ENCODE measurements at places on chromosomes 13 and 19.

DNA sequence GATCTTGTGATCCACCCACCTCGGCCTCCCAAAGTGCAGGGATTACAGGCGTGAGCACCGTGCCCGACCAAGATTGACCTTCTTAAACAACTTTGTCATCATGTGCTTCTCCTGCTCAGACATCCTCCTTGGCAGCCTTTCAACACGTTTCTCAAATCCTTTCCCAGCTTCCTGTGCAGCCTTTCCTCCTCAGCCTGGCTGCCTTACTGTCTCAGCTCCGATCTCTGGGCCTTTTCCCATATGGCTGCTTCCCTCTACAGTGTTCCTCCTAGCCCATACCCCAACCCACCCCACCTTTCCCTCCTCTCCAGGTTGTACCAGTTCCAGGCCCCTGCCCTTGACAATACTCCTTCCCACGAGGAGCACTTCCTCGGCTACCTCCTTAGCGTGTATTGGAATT is 7.2 kb downstream of the PHF11 start:
- DNase-seq = no peak

GRCh38 chr13:40376296-40376849 is 290.1 kb downstream of the FOXO1 start:
- peak; percentile 35 for DNase-seq

DNA sequence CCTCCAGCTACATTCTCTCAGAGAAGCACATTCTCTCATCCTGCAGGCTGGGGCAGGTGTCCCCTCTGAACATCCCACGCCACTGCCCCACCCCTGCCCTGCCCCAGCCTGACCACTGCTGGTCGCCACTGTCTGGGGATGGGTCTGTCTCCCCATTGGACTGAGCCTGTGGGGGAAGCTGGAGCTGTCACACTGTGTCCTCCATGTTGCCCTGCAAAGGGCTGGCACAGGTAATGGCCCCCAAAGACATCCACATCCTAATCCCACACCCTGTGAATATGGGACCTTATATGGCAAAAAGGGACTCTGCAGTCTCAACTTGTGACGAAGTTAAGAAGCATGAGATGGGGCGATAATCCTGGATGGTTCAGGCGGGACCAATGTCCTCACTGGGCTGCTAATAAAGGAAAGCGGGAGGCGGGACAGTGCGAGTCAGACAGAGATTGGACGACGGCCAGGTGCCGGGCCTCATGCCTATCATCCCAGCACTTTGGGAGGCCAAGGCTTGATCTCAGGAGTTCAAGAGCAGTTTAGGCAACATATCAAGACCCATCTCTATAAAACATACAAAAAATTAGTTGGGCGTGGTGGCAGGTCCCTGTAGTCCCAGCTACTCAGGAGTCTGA is 9.1 kb downstream of the AP2S1 start:
- no peak for DNase-seq

- DNase-seq = no peak
Measured at GRCh38 chr13:58977085-58977484, 1186.6 kb downstream of the DIAPH3 start.

GRCh38 chr19:1105008-1105872 is 1.4 kb downstream of the GPX4 start:
- DNase-seq = no peak

DNA sequence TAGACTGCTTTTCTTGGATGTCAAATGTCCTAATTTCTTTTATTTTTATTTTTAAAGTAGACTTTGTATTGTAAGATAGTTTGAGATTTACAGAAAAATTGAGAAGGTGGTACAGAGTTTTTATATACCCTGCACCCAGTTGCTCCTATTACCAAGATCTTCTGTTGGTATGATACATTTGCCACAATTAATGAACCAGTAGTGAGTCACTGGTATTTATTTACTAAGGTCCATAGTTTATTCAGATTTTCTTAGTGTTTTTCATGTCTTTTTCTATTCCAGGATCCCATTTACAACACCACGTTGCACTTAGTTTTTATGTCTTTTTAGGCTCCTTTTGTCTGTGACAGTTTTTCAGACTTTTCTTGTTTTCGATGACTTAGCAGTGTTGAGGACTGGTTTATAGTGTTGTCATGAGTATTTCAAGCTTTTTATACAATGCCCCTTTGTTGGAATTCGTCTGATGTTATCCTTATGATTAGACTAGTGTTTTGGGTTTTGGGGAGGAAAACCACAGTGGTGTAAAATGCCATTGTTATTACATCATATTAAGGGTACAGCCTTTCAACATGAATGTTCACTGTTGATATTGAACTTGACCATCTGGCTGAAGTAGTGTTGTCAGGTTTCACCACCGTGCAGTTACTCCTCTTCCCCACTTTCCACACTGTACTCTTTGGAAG is 35.9 kb downstream of the COG3 start:
- DNase-seq = no peak

- DNase-seq = no peak
Measured at GRCh38 chr13:98869408-98870090, 108.3 kb downstream of the DOCK9 start.

DNA sequence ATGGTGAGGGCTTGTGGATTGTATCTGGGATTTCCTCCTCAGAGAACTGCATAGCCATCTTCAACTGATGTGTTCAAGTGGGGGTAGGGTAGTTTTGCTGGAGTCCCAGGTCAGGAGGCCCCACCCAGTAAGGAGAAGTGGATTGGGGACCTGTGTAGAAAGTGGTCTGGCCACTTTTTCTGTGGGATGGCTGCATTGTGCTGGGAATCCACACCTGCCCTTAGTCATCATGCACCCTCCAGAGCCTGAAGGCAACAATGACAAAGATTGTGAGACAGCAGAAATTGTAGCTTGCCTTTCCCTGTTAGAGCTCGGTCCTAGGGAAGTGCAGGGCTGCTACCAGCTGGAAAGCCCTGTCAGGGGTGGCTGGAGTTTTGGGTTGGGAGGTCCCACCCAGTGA is 255.4 kb downstream of the NDFIP2 start:
- no peak for DNase-seq

- peak; percentile 21 for DNase-seq
Measured at GRCh38 chr19:19540064-19540714, 2.1 kb downstream of the CILP2 start.

DNA sequence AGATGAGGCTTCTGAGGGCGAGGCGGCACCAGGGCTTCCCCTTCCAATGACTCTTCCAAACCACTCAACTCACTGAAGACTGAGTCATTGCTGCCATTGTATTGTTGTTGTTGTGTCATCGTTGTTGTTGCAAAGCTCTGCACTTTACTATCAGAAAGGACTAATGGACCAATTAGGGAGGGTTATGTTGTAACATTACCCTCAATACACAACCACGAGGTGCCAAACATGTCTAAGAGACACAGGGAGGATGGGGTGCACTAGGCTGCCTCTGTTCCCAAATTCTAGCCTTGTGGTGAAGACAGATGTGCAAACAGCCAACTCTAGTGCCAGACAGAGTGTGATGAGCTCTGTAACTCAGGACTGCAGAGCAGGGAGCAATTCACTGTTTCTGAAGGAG is 1075.2 kb downstream of the UQCRFS1 start:
- no peak for DNase-seq

DNA sequence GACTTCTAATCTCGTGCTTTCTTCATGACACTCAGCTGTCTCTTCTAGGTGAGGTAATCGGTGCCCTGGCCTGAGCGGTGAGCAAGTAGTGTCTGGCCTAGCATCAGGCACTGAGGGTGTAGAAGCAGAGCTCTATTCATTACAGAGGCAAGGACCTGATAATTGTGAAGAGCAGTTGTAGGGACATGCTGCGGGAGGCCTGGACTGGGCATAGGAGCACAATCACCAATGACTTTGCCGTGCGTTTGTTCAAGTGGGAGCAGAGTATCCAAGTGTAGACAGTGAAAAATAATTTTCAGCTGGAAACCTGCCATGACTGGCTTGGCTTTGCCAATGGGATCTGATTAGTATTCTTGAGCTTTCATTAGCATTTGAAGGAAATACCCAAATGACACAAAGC is 32.1 kb upstream of the DCLK1 start:
- no peak for DNase-seq

DNA sequence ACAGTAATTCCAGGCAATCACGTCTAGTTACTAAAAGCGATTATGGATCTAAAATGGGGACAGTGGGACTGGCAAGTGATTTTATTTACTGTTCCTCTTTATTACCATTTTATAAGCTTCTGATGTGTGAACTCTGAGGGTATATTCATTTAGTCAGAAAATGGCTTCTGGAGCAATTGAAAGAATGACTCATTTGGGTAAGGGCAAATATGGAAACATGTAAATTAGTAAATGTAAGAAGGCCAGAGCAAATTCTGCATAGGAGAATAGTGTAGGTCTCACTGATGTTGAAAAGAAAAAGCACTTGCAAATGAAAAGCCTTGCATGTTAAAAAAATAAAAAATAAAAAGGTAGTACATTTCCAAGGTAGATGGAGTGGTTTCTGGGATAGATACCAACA is 262.2 kb downstream of the KLF5 start:
- DNase-seq = no peak

- DNase-seq = no peak
Measured at GRCh38 chr13:111095911-111096501, 19.1 kb upstream of the ARHGEF7 start.

DNA sequence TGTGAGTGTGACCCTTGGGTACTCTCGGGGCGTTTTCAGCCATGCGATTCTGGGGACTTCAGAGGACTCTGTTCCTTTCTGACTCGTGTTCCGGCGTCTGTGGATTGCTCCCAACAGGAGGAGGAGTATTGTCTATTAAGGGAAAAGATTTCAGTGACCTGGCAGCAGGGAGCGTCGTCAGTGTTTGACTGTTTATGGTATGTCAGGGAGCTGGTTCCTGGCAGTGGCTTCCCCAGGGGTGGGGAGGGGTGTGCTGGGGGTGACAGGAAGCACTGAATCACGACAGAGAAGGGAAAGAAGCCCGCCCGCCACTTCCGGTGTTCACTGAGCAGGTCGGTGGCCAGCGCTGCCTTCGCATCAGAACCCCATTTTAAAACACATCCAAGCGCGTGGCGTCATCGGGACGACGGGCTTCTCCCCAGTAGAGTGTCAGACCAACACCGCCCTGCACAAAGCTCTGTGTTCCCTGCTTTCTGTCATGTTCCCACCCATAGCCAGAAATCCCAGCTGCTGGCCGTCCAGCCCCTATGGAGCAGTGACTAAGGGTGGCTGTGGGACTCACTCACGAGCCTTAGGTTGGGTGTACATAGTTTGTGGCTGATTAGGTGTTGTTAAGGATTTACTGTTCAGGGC is 33.8 kb downstream of the COL4A2 start:
- DNase-seq = peak; percentile 50

- no peak for DNase-seq
Measured at GRCh38 chr19:50190439-50190891, 13.0 kb upstream of the MYH14 start.

DNA sequence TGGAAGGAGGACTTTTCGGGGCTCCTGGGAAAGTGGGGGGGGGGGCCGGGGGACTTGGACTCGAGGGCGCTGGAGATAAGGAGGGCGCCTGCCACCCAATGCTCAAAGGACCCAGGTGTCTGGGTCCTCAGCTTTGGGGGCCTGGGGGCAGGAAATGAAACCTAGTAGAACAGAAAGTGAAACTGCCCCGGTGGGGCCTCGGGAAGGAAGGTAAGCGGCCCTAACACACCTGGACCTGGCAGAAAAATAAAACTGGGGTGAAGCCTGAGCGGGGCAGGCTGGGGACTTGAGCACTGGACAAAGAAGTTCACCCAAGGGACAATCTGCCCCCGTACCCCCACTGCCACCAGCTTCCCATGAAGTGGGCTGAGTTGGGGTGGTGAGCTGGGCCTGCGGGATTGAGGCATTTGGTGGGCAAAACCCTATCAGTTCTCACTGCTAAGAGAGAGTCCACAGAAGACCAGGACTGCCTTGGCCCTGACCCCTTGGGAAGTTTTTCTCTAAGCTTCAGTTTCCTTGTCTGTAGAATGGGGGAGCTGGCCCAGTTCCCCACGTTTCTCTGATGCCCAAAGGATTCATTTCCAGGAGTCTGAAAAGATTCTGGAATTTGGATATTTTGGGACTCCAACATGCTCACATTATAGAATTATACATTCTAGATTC is 2.3 kb downstream of the PRKD2 start:
- peak; percentile 77 for DNase-seq

DNA sequence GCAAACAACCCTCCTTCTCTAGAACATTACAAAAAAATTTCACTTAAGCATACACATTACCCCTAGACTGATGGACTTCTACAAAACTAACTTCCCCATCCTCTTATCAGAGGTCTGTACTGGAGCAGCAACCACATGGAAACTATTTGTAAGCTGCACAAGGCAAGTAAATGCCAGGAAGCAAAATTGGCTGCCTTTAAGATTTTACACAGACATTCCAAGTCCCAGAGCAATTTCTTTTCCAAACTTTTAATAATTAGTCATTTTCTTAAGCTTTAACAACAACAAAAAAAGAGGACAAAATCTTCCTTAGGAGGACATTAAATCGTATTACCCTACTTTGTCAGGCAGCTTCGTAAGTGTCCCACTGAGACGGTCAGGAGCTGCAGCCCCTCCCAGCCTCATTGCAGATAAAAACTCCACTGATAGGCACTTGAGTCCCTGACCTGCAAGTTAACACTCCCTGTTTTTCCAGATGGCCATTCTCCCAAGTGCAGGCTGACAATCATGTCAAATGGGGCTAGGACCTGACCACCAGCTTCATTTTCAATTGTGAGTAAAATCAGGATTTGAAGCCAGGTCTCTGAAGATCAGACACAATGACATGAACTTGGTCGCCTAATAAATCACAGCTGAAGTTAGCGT is 680.1 kb downstream of the DIAPH3 start:
- no peak for DNase-seq

DNA sequence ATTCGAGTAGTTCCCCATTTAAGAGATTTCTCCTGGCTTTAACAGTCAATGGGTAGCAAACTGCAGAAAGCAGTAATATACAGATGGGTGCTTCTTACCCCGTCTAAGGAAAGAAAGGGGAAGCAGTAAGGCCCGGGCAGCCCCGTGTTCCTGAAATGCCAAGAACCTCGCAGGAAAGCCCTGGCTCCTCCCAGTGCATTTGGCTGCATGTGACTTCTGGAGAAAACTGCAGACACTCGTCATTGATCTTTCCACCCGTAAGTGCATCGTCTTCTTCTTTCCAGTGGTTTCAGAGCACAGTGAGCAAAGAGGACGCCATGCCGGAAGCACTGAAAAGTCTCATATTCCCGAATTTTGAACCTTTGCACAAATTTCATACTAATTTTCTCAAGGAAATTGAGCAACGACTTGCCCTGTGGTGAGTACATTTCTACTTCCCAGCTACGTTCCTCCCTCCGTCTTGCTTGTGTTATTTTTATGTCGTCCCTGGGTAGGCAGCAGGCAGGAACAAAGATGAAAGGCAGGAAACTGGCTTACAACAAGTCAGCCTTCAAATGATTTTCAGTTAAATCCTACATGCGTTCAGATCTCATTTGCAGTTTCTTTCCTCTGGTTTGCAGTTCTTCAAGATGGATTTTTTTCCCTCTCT is 165.2 kb downstream of the STK24 start:
- DNase-seq = no peak

DNA sequence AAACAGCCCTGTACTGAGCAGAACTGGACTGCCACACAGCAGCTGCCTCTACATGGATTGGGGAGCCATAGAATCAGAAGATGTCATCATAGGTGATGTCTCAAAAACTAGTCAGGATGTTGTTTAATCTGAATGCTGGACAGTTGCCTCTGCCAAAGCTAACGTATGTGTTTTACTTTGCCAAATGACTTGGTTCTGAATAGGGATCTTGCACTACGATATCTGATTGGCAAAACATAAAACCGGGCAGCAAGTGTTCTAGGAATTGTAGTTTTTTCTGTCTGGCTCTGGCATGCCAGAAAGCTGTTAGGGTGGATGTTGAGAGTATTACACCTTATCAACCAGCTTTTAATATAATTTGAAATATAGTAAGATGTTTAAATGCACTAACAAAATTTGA is 645.9 kb downstream of the GPC5 start:
- DNase-seq = no peak
